ENCODE measurements at places on chromosomes 11 and 22. TPM values are rescaled to one million over a fixed set of nuclear protein-coding genes. Genes with fewer than 3 reads are reported as not detected.

- no peak overlapping the region for H3K27ac ChIP-seq
- H3K4me3 ChIP-seq: no peak overlapping the region
These were observed 155.4 kb upstream of the ANO5 start for GRCh38 chr11:22037505-22037904.

DNA sequence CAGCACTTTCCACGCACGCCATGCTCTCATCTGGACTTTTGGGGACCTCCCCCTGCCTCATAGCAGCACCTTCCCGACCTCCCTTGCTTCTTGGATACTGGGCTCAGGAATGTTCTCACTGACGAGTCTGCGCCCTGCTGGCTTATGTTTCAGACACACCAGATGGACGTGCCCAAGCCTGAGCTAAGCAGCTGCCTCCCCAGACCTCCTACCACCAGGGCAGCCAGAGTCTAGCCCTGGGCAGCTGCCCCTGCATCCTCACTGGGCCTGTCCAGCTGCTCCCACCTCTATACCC is 13.2 kb upstream of the RGL4 start:
- H3K36me3 ChIP-seq: no peaks in the 10 kb centered on the region
- H3K4me3 ChIP-seq: no peak overlapping the region
- no peak overlapping the region for H3K27ac ChIP-seq
- no peaks in the 10 kb centered on the region for H3K4me1 ChIP-seq

GRCh38 chr11:19259487-19260345 is 19.0 kb upstream of the E2F8 start:
- H3K27me3 ChIP-seq: peaks cover 12% of the 10 kb centered on the region
- no peaks in the 10 kb centered on the region for H3K36me3 ChIP-seq
- peak overlapping the region; percentile 64 for H3K4me3 ChIP-seq
- DNase-seq: peak; percentile 52
- H3K4me1 ChIP-seq: no peaks in the 10 kb centered on the region

Gene ACAD8
- total RNA-seq: 14.2 TPM

DNA sequence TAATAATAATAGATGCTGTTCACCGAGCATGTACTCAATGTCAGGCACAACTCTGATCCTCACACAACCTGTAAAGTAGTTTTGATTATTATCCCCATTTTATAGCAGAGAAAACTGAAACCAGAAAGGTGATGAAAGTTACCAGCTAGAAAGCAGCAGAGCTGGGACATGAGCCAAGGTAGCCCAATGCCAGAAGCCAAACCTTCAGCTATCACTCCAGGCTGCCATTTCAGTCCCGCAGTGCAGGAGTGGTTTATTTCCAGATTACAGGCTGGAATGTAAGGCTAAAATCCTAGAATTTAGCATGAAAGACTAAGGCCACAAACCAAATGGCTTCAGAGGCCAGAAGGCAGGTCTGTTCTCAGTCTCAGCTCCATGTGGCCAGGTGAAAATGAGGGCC is 108.8 kb downstream of the TENM4 start:
- no peaks in the 10 kb centered on the region for H3K4me1 ChIP-seq

Gene AKIP1
- 37.0 TPM for total RNA-seq

DNA sequence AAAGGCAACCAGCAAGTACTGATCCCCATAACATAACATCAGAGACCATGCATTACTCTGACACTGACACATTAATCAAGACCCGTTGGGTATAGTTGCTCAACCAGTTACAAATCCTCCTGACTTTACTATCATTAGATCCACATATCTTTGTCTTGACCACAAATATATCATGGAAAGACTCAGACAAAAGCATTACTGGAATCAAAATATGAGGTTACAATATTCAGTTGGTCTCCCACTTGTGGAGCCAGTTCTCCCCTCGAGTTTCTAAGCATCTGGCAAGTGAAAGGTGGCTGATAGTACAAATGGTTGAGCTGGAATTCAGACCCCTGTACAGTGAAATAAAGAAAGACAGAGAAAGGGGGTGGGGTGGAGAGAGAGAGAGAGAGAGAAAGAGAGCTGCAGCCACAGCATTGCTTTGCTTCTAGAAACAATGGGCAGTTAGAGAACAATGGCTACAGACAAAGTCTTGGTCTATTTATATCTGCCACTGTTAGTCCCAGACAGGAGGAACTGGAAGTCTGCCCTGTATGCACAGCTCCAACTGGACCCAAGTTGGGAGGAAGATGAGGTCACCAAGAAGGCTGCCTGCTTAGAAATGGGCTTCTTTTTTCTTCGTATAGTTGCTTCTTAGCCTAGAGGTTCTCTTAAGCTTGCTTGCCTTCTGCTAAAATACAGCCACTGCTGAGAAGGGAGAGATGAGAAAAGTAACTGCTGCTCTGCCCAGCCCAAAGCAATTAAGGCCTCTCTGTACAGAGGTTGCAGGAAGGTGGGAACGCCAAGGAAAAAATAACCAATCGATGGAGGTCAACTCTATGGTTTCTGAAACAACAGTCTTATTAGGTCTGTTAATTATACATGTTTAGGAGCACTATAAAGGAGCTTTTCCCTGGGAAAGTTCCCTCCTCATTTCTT is 85.5 kb downstream of the ETS1 start:
- peak overlapping the region; percentile 73 for H3K4me3 ChIP-seq
- H3K27ac ChIP-seq: peak overlapping the region; percentile 95

DNA sequence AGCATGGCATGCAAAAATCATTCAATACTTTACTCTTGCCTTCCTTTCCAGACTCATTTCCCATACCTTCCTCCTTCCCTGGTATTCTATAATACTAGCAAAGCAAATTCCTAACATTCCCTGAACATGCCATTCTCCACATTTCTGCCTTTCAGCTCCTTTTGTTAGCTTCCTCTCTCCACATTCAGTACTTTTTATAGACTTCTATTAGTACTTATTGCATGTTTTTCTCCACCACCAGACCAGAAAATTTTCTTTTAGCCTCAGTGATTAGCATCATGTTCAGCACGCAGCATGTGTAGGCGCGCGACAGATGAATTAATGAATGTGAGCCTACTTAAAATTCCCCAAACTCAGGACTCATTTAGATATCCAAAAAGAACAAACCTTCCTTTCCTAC is 935.3 kb downstream of the DLG2 start:
- no peak overlapping the region for H3K4me3 ChIP-seq
- H3K27ac ChIP-seq: no peak overlapping the region
- no peaks in the 10 kb centered on the region for H3K36me3 ChIP-seq
- DNase-seq: no peak

Gene SMIM38
- total RNA-seq: not detected

Gene LAYN
- total RNA-seq: 136 TPM

GRCh38 chr11:2358754-2359442 is 18.2 kb upstream of the CD81 start:
- H3K4me1 ChIP-seq: peaks cover 17% of the 10 kb centered on the region
- H3K36me3 ChIP-seq: no peaks in the 10 kb centered on the region
- no peak overlapping the region for H3K27ac ChIP-seq
- DNase-seq: no peak
- H3K27me3 ChIP-seq: peaks cover 14% of the 10 kb centered on the region
- no peak overlapping the region for H3K4me3 ChIP-seq

Gene OR52N4
- total RNA-seq: not detected

Gene SHISA8
- total RNA-seq: not detected

DNA sequence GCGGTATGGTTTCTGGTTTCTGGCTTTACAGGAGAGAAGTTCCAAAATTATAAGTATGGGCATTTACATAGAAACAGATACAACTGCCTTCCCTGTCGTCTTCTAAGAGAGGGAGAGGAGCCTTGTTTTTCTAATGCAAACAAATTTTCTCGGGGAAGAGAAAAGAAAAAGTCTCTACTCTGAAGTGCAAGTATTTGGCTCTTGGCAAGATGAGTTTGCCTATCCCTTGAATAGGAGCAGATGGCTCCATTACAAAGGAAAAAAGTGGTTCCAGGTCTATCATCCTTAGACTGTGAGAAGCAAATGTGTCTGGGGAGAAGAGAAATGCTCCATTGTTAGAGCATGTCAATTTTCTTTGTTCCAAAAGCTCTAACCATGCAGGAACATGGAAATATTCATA is 455.6 kb downstream of the BUD13 start:
- DNase-seq: no peak
- H3K36me3 ChIP-seq: peaks cover 6% of the 10 kb centered on the region
- no peak overlapping the region for H3K4me3 ChIP-seq
- H3K4me1 ChIP-seq: no peaks in the 10 kb centered on the region
- no peaks in the 10 kb centered on the region for H3K27me3 ChIP-seq

GRCh38 chr11:68460741-68461574 is at the start of gene PPP6R3:
PPP6R3 (plus strand) TSS chr11:68460752; CDS start chr11:68537665, 76,913 bp downstream.
- DNase-seq: no peak
- peaks cover 10% of the 10 kb centered on the region for H3K36me3 ChIP-seq
- peaks cover 6% of the 10 kb centered on the region for H3K27me3 ChIP-seq
- peak within 1 kb of the TSS; percentile 96 for H3K27ac ChIP-seq
- H3K4me1 ChIP-seq: peaks cover 38% of the 10 kb centered on the region

Gene SERHL2
- 3.9 TPM for total RNA-seq

- no peak overlapping the region for H3K27ac ChIP-seq
- H3K4me3 ChIP-seq: no peak overlapping the region
- no peak for DNase-seq
- H3K27me3 ChIP-seq: peaks cover 14% of the 10 kb centered on the region
These were observed 67.3 kb downstream of the LRRC32 start for GRCh38 chr11:76603202-76603601.

- H3K4me1 ChIP-seq: peaks cover 36% of the 10 kb centered on the region
- no peaks in the 10 kb centered on the region for H3K36me3 ChIP-seq
- no peak overlapping the region for H3K4me3 ChIP-seq
- peaks cover 5% of the 10 kb centered on the region for H3K27me3 ChIP-seq
These were observed 98.0 kb downstream of the NAT10 start for GRCh38 chr11:34203377-34203871.

GRCh38 chr11:75719340-75720239 is 2.0 kb downstream of the MOGAT2 start:
- DNase-seq: no peak
- no peak overlapping the region for H3K4me3 ChIP-seq
- H3K27ac ChIP-seq: no peak overlapping the region
- no peaks in the 10 kb centered on the region for H3K4me1 ChIP-seq
- no peaks in the 10 kb centered on the region for H3K36me3 ChIP-seq

DNA sequence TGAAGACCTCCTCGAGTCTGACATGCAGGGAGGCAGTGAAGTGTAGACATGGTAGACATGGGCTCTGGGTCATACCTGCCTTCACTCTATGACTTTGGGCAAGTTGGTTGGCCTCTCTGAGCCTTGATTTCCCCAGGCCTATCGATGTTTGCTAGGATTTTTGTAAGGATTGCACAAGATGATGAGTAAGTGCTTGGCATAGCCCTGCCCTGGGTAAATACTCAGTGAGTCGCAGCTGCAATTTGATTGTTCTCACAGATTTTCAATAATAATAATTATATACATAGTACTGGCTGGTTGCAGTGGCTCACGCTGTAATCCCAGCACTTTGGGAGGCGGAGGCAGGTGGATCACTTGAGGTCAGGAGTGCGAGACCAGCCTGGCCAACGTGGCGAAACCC is 18.1 kb downstream of the MCM5 start:
- peaks cover 2% of the 10 kb centered on the region for H3K27me3 ChIP-seq
- peaks cover 16% of the 10 kb centered on the region for H3K36me3 ChIP-seq
- no peak overlapping the region for H3K27ac ChIP-seq
- peak; percentile 25 for DNase-seq

Gene MPZL2
- not detected for total RNA-seq

DNA sequence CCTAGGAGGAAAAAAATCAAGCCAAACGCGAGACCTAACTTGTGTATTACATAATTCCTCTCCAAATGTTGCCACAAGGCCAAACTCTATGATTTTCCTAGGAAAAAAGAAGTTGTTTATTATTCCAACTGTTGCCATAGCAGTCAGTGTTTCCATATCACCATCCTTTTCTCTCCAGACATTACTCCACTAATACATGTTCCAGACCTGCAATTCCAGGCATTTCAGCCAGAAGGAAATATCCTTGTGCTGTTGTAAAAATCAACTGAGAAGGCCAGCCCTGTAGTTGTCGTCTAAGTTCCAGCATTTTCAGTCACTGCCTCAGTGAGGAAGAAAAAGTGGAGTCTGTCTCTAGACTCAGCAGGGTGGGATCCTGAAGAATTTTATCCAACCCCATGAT is 33.1 kb upstream of the PAMR1 start:
- H3K36me3 ChIP-seq: no peaks in the 10 kb centered on the region
- peaks cover 44% of the 10 kb centered on the region for H3K4me1 ChIP-seq
- no peak overlapping the region for H3K4me3 ChIP-seq

- no peak overlapping the region for H3K4me3 ChIP-seq
- H3K27ac ChIP-seq: no peak overlapping the region
- peaks cover 14% of the 10 kb centered on the region for H3K36me3 ChIP-seq
- peaks cover 3% of the 10 kb centered on the region for H3K27me3 ChIP-seq
- H3K4me1 ChIP-seq: no peaks in the 10 kb centered on the region
These were observed 1001.1 kb downstream of the BRD1 start for GRCh38 chr22:48826546-48826945.

Gene DLG2
- total RNA-seq: 0.39 TPM

DNA sequence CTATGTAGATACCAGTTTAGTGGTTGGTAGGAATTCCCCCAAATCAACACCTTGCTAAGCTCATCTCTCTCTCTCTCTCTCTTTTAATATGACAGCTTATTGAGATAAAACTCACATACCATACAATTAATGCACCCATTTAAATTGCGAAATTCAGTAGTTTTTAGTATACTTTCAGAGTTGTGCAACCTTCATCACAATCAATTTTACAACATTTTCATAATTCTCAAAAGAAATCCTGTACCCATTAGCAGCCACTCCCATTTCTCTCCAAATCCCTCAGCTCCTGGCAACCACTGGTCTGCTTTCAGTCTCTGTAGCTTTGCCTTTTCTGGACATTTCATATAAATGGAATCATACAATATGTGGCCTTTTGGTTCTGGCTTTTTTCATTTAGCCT is 13.3 kb downstream of the NNMT start:
- peaks cover 50% of the 10 kb centered on the region for H3K4me1 ChIP-seq
- H3K27me3 ChIP-seq: no peaks in the 10 kb centered on the region
- DNase-seq: no peak
- H3K4me3 ChIP-seq: no peak overlapping the region
- H3K27ac ChIP-seq: peak overlapping the region; percentile 73

Gene TPBGL
- total RNA-seq: not detected

- no peaks in the 10 kb centered on the region for H3K4me1 ChIP-seq
- H3K36me3 ChIP-seq: no peaks in the 10 kb centered on the region
- no peak for DNase-seq
These were observed 184.0 kb upstream of the TBCEL start for GRCh38 chr11:120839846-120840402.

- no peak overlapping the region for H3K27ac ChIP-seq
- DNase-seq: no peak
- H3K4me3 ChIP-seq: no peak overlapping the region
- H3K27me3 ChIP-seq: peaks cover 36% of the 10 kb centered on the region
- H3K4me1 ChIP-seq: peaks cover 6% of the 10 kb centered on the region
- H3K36me3 ChIP-seq: no peaks in the 10 kb centered on the region
These were observed 43.8 kb upstream of the RTL6 start for GRCh38 chr22:44541671-44542319.

GRCh38 chr11:60973699-60974098 is 2.2 kb downstream of the CD6 start:
- peaks cover 48% of the 10 kb centered on the region for H3K27me3 ChIP-seq
- H3K36me3 ChIP-seq: no peaks in the 10 kb centered on the region
- H3K4me1 ChIP-seq: no peaks in the 10 kb centered on the region
- H3K4me3 ChIP-seq: no peak overlapping the region
- no peak overlapping the region for H3K27ac ChIP-seq

Gene PLAAT5
- not detected for total RNA-seq

Gene B3GAT3
- 89.4 TPM for total RNA-seq

Gene OR4A16
- total RNA-seq: not detected

Gene EMID1
- not detected for total RNA-seq

Gene TMEM86A
- total RNA-seq: 0.89 TPM

GRCh38 chr11:92053216-92053615 is 171.4 kb upstream of the FAT3 start:
- peaks cover 1% of the 10 kb centered on the region for H3K27me3 ChIP-seq
- no peak for DNase-seq
- H3K27ac ChIP-seq: no peak overlapping the region
- H3K36me3 ChIP-seq: no peaks in the 10 kb centered on the region

All from HFFc6 (cell line).